ENCODE measurements at places on chromosomes 16 and 17.
A peak's percentile ranks its signal among the peaks of the same experiment; 100 is the strongest.

DNA sequence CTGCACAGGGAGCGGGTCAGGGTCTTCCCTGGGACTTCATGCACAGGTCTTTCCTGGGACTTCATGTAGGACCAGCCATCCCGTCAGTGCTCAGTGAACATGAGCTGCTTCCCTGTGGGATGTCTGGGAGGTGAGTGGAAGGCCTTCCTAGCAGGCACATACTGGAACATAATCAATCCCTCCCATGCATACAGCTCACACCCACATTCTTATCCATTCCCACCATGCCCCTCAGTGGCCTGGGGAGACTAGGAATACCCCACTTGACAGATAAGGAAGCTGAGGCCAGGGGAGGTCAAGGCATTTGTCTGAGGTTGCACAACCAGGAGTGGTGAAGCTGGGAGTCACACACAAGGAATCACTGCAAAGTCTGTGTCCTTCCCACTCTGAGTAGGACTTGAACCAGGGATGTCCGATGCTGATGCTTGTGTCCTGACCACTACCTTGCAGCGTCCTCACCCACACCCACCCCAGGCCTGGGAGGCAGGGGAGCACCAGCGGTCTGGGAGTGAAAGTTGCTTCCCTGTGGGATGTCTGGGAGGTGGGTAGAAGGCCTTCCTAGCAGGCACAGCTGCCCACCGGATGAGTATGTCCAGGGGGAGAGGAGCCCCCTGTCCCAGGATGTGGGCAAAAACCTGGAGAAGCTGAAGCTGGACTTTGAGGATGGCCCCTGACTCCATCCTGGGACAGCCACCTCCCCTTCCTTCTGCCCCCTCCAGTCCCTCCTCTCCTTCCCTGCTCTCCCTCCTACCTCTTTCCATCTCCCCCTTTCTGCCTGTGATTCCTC lies 1.0 kb upstream of the NLRC5 start:
- DNase-seq, result no peak

- peak; percentile 79 for DNase-seq
Measured at GRCh38 chr16:54062361-54063278, 224.0 kb downstream of the IRX3 start.

DNA sequence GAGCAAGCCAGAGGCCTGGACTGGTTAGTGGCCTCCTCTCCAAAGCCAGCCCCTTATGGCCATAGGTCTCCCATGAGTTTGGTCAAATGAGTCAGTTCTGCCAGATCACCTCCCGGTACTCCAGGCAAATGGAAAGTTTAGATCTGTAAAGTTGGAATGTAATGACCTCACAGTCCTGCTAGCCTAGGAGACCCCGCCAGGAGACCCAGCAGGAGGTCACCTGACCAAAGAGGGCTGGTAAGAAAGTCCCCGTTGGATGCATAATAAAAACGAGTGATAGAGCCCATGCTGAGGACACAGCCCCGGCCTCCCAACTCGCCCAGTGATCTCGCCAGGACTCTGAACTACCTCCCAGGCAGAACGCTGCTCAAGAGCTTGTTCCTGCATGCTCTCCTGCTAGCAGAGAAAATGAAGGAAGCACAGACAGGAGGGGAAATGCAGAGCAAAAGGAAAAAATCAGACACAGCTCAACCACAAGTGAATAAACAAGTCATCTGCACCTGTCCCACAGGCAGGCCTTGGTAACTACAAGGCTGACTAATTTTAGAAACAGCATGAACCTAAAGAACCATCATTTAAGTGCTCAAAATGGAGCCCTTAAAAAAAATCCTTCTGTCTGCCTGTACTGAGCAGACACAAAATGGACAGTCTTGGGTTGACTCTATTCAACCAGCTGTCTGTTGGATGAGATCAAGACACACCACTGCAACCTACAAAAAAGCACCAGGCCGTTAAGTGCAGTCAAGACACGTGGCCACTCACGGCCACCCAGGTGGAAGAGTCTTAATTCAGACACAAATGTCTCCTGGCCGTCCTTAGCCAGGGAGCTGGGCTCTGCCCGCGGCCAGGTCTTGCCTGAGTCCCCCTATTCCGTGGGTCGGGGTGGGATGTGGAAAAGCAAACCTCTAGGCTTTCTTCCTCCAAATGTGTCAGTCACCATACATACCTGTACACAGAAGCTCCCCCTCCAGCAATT lies 9.2 kb downstream of the CDIP1 start:
- DNase-seq, result no peak

GRCh38 chr17:68498479-68499326 lies 13.5 kb upstream of the PRKAR1A start:
- no peak for DNase-seq

DNA sequence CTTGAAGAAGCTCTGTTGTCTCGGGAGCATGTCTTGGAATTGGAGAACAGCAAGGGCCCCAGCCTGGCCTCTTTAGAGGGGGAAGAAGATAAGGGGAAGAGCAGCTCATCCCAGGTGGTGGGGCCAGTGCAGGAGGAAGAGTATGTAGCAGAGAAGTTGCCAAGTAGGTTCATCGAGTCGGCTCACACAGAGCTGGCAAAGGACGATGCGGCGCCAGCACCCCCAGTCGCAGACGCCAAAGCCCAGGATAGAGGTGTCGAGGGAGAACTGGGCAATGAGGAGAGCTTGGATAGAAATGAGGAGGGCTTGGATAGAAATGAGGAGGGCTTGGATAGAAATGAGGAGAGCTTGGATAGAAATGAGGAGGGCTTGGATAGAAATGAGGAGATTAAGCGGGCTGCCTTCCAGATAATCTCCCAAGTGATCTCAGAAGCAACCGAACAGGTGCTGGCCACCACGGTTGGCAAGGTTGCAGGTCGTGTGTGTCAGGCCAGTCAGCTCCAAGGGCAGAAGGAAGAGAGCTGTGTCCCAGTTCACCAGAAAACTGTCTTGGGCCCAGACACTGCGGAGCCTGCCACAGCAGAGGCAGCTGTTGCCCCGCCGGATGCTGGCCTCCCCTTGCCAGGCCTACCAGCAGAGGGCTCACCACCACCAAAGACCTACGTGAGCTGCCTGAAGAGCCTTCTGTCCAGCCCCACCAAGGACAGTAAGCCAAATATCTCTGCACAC lies 21.2 kb downstream of the AKAP1 start:
- no peak for DNase-seq

DNA sequence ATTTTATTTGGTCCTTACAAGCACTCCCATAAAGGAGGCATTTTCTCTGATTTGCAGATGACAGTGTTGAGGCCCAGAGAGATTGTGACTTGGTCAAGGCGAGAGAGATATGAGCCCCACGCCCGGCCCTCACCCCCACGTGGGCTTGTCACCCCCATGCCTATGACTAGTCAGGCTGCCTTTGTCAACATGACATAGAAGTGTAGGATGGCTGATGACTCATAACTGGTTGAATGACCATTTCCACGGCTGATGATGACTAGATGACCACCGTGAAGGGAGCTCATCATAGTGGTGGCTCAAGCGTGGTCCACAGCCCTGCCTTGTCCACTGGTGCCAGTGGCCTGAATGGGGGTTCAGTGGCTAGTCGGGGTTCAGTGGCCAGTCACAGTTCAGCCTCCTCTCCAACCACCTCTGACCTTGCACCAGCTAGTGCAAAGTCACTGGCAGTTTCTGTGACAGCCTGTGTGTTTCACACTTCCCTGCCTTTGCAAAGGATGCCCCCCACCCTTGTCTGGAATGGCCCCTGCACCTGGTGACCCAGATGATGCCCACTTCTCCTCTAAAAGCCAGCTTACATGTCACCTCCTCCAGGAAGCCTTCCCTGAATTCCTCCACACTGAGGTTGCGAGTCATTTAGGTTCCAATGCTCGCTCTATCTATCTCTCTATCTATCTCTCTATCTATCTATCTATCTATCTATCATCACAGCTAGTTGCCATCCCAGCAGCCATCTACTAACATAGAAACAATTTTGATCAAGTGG lies 3.8 kb upstream of the WSCD1 start:
- DNase-seq, result no peak

GRCh38 chr16:82639666-82640336 lies 13.0 kb downstream of the CDH13 start:
- no peak for DNase-seq

DNA sequence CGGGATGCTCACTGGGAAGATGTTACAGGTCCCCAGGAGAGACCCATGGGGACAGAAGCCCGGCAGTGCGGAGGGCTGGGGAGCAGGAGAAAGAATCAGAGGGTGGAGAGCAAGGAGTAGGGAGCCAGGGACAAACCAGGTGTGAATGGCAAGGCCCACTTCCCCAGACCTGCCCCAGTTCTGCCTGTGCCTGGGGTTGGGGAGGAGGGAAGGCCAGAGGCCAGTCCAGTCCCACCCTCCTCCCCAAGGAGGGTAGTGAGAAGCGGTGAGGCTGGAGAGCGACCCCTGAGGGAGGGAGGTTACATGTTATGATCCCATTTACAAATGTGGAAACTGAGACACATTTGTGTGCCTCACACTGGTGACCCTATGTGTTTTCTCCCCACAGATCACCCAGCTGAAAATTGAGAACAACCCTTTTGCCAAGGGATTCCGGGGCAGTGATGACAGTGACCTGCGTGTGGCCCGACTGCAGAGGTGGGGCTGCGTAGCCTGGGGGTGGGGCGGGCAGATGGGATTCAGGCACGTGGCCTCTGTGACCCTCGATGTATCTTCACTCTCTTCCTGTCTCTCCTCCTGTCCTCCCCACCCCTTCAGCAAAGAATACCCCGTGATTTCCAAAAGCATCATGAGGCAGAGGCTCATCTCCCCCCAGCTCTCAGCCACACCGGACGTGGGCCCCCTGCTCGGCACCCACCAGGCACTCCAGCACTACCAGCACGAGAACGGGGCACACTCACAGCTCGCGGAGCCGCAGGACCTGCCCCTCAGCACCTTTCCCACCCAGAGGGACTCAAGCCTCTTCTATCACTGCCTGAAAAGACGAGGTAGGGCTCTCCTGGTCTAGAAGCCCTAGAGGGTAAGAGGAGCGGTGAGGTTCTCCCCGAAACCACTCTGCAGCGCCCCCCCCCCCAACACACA lies 27.5 kb downstream of the TBX4 start:
- no peak for DNase-seq

DNA sequence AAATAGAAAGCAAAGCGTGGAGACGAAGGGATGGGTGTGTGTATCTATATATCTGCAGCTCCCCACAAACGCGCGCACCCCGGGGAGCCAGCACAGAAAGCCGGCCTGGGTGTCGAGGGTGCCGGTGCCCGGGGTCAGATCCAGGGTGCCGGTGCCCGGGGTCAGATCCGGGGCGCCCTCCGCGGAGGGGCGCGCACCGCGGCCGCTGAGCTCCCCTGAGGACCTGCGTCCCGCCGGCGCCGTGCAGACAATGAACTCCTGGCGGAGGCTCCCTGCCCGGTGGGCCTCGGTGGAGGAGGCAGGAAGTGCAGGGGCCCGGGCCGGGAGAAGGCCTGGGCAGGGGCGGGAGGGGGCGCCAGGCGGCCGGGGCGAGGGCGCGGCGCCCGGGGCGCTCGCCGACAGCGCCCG lies 1.1 kb downstream of the ZNF423 start:
- no peak for DNase-seq

GRCh38 chr17:4625181-4625617 lies 16.3 kb downstream of the ALOX15 start:
- no peak for DNase-seq

GRCh38 chr16:46721885-46722284 lies 26.3 kb downstream of the MYLK3 start:
- no peak for DNase-seq

- DNase-seq, result no peak
Measured at GRCh38 chr17:2336852-2337543, at the start of gene SGSM2. Gene SGSM2, plus strand, starts transcription at chr17:2337501. Its CDS starts 188 bp downstream, at chr17:2337689.

- no peak for DNase-seq
Measured at GRCh38 chr17:11389583-11389982, 148.6 kb downstream of the SHISA6 start.

DNA sequence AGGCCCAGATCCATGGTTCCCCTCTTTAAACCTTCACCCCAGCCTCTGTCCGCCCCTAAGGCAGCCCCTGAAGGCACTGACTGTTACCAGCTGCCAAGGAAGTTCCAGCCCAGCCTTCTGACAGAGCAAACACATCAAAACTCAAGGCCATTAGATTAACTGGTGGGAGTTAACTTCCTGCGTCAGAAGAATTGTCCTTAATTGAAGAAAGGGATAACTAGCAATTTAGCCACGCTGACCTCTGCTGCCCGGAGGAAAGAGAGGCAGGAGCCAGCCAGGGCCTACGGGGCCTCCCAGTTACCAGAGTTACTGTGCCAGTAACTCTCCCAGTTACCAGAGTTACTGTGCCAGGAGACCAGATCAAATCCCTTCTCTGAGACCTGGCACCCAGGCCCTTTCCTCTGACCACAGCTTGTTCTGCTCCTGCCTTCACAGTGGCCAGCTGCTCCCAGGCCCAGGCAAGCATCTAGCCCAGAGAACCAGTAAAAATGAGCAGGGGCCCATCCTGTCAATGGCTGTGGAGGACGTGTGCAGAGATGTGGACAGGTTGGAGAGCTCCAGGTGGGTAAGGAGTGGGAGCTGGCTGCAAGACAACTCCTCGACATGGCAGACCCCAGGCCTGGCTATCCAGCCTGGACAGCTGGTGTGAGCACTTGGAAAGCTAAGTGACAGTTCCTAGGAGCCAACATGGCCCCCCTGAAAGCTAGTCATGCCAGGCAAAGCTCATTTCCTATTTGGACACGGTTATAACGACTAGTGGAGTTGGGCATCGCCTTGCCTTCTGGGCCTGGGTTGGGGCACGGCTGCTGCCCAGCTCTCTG lies 2.8 kb upstream of the PITPNM3 start:
- no peak for DNase-seq

DNA sequence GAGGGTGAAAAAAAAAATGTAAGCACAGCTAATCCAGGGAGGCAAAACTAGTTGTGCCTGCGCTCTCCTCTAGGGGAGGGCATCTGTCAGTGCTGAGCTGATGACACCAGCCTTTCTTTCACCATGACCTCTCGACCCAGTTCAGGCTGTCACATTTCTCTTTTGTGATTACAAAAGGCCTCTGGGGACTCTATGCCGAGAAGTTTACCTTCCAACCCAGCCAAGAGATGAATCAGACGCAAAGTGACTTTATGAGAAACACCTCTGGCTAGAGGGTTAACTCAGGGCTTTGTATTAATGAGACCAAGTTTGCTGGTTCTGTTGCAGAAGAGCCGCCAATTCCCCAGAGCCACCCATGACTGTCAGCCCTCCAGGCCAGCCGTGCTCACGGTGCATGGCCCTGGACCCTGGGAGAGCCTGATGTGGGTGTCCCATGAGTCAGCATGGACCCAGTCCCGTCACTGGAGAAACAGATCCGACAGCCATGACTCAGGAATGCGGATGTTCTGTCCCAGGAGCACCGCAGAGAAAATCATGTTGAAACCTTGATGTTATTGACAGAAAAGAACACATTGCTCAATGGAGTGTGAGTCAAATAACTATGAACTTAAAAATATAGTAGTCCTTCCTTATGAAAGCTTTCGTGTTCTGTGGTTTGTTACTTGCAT lies 437.2 kb downstream of the HS3ST3B1 start:
- no peak for DNase-seq

GRCh38 chr16:57203451-57203850 lies 17.3 kb downstream of the RSPRY1 start:
- DNase-seq, result no peak
